ENCODE measurements at places on chromosomes 7 and 10.

- peak; percentile 69 for DNase-seq
These were observed 141.7 kb downstream of the AUTS2 start for GRCh38 chr7:69739931-69740431.

DNA sequence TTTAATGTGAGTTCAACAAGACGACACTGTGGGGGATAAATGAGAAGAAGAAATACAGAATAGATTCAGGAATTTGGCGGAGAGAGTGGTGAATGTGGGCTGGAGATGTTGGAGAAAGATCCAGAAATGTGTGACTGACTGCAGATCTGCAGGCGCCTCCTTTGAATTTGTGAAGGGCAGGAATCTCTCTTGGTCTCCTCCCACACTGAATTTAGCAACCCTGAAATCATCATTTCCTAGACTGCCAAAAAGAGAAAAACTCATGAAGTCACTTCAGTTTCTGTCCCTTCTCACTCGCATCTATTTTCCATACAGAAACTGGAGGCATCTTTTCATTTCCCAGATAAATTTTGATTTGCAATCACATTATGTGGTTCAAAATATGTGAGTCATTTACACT lies 128.7 kb downstream of the GNAI1 start:
- no peak for DNase-seq

DNA sequence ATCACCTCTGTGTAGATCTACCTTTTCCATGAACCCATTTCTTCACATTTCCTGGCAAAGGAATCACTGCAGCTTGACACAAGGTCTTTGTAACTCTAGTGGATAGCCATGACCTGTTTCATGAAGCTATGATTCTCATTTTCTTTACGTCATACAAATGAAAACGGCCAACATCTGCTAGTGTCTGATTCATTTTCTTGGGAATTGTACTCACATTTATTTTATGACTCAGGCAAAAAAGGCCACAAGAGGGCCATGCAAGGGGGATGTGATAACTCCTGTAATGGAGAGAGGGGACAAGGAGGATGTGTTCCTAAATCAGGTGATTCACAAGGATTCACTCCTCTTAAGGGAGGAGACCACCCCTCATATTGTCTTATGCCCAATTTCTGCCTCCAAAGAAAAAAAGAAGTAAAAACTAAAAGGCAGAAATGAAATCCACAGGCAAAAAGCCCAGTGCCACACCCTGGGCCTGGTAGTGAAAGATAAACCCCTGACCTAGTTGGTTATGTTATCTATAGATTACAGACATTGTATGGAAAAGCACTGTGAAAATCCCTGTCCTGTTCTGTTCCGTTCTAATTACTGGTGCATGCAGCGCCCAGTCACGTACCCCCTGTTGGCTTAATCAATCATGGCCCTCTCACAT lies 249.9 kb downstream of the IPMK start:
- DNase-seq: peak; percentile 2

GRCh38 chr7:133195868-133196267 lies 57.0 kb upstream of the EXOC4 start:
- no peak for DNase-seq

- DNase-seq: no peak
These were observed 89.5 kb downstream of the ZNF92 start for GRCh38 chr7:65463184-65463583.

DNA sequence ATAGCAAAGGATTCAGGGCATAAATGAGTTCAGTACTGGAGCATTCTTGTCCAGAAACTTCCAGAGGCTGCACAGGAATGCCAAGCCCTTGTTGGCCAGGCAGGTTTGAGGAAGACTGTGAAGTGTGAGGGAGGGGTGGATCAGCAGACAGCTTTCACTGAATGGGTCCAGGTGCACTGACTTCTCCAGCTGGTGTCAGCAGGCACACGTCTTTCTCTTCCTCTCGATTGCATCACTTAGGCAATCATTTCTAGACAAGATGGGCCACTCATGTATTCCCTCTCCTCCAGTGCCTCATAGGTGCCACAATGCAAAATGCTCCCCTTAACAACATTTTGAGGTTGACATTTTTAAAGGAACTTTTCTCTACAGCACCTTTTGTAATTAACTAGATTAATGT lies 15.6 kb upstream of the PLEKHS1 start:
- DNase-seq: no peak

GRCh38 chr10:90849956-90850749 lies 7.7 kb downstream of the HTR7 start:
- DNase-seq: peak; percentile 18

DNA sequence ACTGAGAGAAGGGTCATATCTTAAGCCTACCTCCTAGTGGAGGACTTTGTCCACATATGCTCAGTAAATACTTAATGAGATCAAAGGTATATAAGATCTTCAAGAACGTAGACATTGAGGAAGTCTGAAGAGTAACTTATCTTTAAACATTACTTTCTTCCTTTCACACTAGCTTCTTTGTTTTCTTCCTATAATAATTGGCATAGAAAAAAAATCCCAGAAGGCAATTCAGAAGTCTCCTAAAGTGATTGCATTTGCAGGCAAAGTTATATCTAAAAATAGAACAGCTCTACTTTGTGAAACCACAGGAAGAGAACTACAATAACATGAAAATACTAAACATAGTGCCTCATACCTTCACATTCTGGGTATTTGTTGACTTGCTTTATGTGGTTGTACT lies 150.4 kb downstream of the PPP1R3A start:
- DNase-seq: no peak

- DNase-seq: peak; percentile 70
These were observed 17.0 kb upstream of the SFRP5 start for GRCh38 chr10:97788552-97789442.

DNA sequence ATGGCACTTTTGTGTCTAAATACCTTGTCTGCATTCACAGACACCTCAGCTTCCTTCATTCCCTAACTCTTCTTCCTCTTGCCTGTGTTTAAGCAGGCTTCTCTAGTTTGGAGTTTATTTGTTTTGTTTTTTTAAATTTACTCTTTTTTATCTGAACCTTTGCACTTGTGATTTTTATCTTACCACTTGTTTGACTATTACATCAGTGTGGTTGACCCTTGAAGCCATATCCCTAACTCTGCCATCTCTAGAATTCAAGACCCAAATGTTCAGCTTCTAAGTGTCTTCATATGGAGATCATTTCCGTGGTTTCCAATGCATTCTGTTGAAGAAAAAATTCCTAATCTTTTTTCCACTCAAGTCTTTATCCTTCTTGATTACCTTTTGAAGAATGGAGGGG lies 233.3 kb downstream of the KIAA1217 start:
- no peak for DNase-seq

DNA sequence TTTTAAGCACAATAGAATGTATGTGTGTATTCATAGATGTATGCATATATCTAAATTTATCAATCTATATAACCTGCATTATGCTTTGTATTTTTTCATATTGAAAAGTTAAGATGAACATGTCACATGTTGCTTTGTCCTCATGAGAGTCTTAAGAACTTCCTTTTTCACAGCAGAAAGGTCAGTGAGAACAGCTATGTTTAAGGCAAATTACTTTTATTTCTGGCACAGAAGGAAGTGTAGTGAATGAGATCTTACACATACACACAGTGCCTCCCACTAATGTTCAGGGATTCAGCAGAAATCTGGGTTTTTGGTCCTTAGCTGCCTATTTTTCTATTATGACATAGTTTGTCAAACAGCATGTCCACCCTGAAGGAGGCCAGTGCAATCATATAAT lies 134.8 kb downstream of the TMEM26 start:
- DNase-seq: no peak

GRCh38 chr10:69097729-69098128 lies 9.8 kb downstream of the SRGN start:
- DNase-seq: no peak

DNA sequence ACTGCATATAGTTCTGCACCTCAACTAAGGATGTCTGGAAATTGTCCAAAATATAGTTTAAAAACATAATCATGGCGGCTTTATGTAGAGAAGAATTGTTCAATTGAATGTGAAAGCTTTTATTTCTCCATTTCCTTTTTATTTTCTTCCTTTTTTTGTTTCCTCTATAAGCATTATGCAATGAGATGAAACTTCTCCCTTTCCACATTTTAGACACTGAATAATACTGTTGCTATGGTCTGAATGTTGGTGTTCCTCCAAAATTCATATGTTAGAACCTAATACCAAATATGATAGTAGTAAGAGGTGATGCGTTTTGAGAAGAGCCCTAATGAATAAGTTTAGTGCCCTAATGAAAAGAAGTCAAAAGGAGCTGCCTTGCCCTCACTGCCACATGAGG lies 175.0 kb downstream of the RNLS start:
- DNase-seq: no peak

- DNase-seq: peak; percentile 78
These were observed 78.6 kb downstream of the LCOR start for GRCh38 chr10:96910488-96911395.

DNA sequence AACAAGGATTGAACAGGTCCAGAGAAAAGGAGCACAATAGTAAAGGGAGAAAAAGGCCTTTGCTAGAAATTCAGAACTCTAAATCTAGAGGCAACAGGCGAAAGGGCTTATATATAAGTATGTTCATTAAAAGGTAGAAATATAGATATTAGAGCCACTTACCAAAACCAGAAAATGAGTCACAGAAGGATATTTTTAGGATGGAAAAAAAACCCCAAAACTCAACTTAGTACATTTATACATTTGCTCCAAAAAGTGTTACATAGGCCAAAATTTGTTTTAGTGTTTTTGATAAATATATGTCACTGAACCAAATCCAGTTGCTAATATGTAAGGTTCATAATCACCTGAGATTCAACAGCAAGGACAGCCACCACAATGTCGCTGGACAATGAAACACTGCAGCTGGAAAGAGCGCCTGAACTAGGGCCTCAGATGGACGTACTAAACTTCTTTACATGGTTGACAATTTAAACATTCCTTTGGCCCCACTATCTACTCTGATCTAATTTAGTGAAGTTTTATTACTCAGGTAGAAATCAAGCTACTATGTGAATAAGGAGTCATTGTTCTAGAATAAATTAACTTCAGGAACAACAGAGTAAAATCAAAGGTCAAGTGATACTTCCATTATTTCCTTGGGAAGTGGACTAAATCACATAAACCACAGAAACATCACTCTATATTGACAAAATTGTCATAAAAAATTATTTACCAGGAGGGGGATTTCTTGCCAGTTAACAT lies 10.9 kb downstream of the FAM3C start:
- no peak for DNase-seq

DNA sequence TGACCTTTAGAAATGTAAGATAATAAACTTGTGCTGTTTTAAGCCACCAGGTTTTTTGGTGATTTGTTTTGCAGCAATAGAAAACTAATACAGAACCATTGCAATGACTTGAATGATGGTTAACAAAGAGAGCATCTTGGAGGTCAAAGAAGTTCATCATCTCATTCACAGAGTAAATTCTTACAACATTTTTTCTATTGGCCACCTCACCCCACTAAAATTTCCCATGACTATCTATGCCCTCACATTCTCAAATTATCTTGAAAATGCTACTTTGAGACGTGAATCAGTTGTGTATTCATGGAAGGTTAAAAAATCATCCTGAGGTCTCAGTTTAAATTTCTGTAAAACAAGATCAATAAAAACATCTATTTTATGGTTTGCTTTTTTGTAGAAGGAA lies 754.2 kb downstream of the SORCS1 start:
- DNase-seq: no peak

GRCh38 chr10:124591123-124591495 lies 129.5 kb downstream of the LHPP start:
- no peak for DNase-seq

DNA sequence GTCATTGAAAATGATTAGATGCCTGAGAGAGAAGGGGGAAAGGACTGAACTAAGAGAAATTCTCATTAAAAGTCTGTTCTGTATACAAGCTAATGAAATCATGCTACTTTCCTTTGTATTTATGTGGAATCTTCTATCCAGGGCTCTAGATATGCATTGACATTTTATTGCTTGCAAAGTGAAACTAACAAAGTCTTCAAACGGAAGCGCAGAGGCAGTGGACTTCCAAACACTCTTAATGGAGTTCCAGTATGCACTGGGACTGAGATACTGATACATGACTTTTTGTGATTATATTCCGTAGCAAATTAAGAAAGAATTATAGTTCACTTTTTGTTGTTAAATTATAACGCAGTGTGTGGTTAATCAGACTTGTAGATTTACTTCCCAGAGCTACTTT lies 166.8 kb upstream of the TBX20 start:
- no peak for DNase-seq

DNA sequence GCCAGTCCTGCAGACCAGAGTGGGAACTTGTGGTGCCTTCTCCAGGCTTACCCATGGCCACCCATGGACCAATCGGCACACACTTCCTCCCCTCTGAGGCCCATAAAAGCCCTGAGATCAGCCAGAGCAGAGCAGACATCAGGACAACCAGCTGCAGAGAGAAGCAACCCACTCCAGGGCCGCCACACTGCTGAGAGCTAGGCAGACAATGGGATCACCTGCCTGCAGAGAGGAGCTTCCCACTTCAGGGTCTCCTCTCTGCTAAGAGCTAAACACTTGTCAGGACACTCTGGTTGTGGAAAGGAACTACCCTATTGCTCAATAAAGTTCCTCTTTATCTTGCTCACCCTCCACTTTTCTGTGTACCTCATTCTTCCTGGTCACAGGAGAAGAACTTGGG lies 34.0 kb downstream of the C7orf25 start:
- peak; percentile 23 for DNase-seq

GRCh38 chr10:91077549-91078071 lies 142.9 kb upstream of the PCGF5 start:
- DNase-seq: no peak

DNA sequence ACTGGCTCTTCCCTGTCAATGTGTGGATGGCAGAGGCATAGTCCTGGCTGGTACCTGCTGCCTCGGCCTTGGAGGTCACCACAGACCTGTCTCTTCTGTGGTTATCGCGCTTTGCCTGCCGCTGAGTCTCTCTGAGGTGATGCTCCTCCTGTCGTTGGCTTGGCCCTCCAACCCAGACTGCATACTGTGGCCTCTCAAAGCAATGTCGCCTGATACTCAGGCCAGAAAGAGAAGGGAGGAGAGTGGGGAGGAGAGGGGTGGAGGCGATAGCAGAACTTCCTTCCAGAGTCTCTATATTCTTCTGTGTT lies 133.2 kb upstream of the KCNMA1 start:
- DNase-seq: no peak

DNA sequence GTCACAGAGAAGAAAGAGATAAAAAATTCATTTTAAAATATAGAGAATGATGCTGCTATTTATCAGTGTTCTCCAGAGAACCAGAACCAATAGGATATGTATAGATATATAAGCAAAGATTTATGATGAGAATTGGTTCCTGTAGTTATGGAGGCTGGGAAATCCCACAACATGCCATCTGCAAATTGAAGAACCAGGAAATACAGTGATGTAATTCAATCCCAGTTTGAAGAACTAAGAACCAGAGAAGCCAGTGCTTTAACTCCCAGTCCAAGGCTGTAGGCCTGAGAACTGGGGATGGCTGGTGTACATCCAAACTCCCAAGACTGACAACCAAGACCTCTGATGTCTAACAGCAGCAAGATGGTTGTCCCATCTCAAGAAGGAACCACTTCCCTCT lies 192.9 kb upstream of the PLXDC2 start:
- DNase-seq: no peak

GRCh38 chr7:155460926-155461613 lies 3.1 kb downstream of the EN2 start:
- DNase-seq: no peak

Measured in common myeloid progenitor, CD34-positive (primary cell).